ENCODE measurements at places on chromosomes 4 and X. TPM values are rescaled to one million over a fixed set of nuclear protein-coding genes. Genes with fewer than 3 reads are reported as not detected.
A peak's percentile ranks its signal among the peaks of the same experiment; 100 is the strongest.

ZDHHC9 gene
- total RNA-seq, result 10.4 TPM

GRCh38 chrX:45727761-45728160 is 527.1 kb upstream of the DIPK2B start:
- DNase-seq, result no peak

- DNase-seq, result no peak
These were observed 183.4 kb upstream of the FAM241A start for GRCh38 chr4:111961809-111962208.

SSX3 gene
- total RNA-seq, result not detected

DNA sequence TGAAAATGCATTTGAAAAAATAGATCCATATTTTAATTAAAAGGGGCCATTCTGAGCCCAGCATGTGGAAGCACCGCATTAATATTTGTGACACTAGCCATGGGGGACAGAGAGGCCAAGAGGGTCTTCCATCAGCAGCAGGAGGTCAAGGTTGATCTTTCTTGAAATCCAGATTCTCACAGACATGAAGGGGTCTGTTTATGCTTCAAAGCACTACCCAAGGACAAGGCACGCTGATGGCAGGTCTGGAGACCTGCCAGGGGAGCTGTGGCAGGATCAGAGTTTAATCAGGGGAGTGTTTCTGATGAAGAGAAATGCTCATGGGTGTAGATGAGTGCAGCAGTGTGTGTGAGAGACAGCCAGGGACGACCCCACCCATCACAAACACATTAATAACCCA is 243.3 kb downstream of the LDB2 start:
- no peak for DNase-seq

- DNase-seq, result no peak
These were observed 1602.4 kb upstream of the ADGRL3 start for GRCh38 chr4:59597536-59598329.

GRCh38 chr4:4568806-4569427 is 27.1 kb upstream of the STX18 start:
- DNase-seq, result no peak

ZXDA gene
- total RNA-seq, result 4.0 TPM

DNA sequence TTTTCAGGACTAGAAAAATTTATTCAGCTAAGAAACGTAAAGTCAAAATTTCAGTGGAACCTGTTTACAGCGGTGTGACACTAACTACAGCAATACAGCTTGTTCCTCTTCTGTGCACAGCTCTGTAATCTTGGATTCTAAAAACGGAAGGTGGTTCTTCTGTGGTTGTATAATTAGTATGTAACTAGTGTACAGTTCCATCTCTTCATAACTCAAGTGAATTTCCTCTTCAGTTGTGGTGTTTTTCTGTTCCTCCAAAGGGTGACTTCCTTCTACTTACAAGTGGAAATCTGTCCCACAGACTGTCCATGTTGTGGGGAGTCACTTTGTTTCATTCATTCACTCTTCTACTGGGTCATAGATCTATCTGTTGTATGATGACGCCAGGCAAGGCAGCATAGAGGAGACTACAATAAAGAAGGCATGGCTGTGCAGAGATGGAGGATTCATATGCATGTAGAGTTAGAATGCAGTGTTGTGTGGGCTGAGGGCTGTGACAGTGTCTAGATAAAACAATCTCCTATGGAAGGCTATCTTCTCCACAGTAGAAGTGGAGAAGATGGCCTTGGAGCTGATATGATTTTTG is 5.4 kb downstream of the DAPP1 start:
- no peak for DNase-seq

DNA sequence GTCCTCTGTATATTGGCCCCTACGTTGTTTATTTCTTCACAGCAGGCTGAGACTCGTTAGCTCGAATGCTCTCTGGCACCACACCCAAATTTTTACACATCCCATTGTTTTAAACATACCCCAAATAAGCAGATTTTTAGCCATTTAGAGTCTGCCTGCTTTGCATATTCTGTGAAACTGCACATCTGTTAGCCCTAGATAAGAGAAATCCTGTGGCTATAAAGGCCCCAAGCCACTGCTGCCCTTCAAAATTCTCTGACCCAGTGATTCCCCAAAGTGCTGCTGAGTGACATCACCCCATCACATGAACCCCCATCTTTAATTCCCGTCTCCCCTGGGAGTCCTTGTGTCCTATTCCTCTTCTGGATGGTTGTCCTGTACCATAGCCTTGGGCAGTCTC is 20.8 kb downstream of the TEX13C start:
- DNase-seq, result no peak

- peak; percentile 92 for DNase-seq
These were observed 56.3 kb downstream of the CCDC149 start for GRCh38 chr4:24856586-24856985.

DNA sequence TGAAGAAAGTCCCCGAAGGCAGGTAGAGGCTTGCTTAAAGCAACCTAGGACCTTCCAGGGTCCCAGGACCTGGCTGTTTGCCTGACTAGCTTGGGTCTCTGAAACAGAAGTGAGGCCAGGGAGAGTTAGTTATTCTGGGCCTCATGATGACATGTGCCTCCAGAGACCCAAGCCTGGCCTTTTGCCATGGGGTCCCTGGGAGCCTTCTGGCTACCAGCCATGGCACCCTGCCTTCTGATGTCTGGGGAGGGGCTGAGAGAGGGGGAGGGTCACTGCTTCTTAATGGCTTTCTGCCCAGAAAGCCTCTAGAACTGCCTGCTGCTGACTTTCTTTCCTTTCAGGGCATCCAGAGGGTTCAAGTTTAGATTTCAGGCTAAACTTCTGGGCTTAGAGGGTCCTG is 1.0 kb upstream of the STARD8 start:
- no peak for DNase-seq

DNA sequence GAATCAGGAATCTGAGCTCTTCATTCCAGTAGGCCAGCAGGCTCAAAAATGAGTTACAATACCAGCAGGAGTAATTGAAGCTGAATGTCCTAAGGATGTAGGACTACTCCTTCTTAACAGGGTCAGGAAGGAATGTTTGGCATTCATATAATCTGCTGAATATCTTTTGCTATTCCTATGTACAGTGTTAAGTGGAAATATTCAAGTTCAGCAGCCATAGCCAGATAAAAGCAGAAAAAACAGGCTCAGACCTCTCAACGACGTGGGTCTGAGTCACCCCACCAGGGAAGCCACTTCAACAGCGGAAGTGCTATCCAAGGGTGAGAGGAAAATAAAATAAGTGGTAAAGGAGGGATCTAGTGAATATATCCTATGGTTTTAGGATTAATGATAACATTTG is 577.0 kb downstream of the SPOCK3 start:
- peak; percentile 53 for DNase-seq

DNA sequence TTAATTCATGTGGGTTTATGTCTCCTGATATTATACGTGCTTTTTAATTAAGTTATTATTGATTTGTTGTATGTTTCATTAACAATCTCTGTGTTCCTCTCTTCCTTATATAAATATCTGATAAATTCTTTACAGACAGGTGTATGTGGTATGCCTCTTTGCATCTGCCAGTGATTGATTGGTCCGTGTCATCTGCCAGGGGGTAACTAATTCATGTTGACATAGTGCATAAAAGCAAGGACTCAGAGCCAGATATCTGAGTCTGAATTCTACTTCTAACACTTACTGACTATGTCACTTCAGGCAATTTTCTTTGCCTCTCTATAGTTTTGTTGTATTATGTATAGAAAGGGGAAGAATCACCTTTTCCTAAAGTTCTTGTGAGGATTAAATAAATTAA is 5.2 kb upstream of the AMBN start:
- no peak for DNase-seq

DNA sequence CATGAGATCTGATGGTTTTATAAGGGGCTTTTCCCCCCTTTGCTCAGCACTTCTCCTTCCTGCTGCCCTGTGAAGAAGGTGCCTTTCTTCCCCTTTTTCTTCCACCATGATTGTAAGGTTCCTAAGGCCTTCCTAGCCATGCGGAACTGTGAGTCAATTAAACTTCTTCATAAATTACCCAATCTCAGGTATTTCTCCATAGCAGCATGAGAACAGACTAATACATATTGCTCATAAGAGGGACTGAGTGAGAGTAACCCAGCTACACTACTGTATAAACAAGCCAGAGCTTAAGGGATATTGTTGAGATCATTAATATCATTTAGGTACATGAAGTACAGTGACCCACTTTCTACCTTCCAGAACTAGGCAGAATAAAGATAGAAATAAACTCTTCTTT is 102.9 kb downstream of the TEX13A start:
- DNase-seq, result no peak

DNA sequence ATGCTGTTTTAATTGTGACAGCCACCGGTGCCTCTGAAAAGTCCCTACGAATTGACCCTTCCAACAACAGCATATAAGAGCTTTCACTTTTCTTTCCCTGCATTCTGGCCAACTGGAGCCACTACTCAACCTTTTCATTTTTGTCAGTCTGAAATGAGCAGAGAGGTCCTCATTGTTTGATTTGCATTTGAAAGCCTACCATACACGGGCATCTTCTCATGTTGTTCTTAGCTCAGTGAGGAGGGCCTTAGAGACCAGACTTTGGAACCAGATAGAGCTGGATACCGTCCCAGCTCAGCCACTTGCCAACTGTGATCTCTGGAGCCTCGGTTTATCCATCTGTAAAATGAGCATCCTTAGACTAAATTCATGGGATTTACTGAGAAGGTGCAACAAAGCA is 16.9 kb upstream of the TMSB4X start:
- DNase-seq, result no peak

DNA sequence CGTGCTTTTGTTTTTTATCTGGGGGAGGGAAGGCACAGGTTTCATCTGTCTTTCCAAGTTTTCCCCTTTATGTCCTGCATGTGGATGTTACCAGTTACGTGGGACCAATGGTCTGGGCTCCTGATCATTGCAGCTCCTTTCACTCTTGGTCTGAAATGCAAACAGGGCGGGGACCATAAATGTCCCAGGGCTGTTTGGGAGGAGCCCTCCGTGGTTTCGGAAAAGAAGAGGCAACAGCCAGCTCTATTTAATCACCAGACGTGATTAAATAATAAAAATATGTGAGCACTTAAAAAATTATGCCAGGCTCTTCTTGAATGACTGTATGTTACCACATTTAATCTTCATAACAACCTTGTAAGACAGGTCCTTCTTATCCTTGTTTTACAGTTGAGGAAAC is 30.8 kb upstream of the C1GALT1C1 start:
- no peak for DNase-seq

GRCh38 chrX:69388526-69388925 is 115.6 kb upstream of the NALF2 start:
- no peak for DNase-seq

DNA sequence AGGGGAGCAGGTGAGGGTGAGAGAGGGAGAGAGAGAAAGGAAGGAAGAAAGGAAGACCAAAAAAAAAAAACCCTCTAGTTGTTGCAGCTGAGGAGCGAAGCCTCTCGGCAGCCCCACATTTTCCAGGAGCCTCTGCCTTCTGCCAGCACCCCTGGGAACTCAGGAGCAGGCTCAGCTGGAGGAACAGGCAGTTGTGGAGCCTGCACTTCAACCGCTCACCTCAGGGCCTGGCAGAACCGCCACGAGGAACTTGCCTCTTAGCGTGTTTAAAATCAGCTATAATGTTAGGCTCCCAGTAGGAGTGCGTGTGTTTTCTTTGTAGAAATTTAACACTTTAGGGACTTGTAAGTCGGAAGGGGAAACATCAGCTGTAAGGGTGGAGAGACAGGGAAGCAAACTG is 65.7 kb downstream of the SEL1L3 start:
- DNase-seq, result no peak

DMD gene
- total RNA-seq, result 17.6 TPM

DNA sequence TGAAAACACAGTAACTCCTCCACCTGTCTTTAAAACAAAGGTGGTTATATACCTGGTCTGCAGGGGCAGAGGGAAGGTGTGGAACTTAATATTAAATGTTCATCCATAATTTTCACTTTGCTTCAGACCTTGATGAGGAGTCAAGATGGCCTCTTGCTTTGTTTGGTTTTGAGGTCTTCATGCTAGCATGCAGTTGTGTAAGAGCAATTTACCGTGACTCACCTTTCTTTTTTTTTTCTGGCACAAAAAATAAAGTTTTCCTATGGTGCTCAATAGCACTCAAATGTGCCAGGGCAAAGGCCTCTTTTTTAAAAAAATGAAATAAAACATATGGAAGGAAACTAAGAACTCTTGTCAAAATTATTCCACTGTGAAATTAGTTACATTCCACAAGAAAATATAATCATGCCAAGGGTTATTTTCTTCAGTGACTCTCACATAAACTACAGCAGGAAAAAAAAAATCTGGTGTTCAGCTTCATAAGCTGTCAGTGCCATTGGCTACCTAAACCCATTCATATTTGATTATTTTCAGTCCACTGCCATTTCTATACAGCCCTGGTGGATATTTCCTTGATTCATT is 128.2 kb downstream of the SLC7A11 start:
- peak; percentile 8 for DNase-seq

- peak; percentile 34 for DNase-seq
These were observed 6.4 kb downstream of the HSPA4L start for GRCh38 chr4:127788517-127788916.

DNA sequence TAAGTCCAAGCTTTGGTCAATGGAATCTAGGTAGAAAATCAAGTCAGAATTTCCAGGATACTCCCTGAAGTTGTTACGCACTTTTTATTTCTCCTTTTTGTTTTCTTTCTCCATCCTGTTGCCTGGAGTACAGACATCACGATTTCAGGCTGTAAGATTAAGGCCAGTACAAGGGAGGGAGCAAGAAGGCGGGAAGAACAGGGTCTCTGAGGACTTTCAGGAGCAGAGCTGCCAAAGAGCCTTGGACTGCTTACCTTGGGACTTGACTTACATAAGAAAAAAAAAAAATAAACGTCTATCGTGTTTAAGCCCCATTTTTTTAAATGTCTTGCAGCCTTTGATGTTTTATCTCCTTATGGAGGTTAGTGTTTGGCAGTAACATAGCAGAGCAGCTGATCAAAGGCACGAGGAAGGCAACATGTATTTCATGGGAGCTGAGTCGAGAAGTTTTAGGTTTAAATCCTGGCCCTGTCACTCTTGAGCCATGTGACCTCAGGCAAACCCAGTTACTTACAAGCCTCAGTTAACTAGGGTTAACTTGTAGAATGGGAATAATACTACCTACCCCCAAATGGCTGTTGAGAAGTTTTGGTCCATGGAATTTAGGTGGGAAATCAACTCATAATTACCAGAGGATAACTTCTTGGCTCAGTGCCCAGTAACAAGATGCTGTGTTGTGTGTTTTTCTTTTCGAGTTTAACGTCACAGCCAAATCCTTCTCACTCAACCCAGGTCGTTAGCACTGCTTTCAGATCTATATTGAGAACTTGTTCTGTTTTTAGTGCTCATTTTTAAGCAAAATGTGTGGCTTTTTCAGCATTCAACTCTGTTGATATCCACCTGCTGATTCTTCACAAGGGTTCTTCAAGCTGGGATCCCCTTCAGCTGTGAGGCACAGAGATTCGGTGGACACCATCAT is 106.8 kb downstream of the CLNK start:
- DNase-seq, result no peak

DNA sequence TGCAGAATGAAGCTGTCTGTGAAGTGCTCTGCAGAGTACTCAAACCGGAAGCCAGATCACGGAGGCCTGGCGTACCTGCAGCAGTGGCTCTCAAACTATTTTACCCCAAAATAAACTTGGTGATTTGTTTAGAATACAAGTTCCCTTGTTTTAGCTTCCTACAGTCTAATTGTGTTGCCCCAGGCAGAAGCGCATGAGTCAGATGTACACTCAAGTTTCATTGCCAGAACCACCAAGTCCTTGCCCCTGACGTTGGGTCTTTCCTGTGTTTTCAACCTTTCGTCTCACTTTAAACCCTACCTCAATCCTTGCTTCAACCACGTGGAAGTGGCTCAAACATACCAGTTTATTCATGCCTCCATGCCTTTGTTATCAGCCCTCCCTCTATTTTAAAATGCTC is 66.2 kb upstream of the SLC7A11 start:
- DNase-seq, result peak; percentile 35
